ENCODE measurements at places on chromosomes 7 and 10.

DNA sequence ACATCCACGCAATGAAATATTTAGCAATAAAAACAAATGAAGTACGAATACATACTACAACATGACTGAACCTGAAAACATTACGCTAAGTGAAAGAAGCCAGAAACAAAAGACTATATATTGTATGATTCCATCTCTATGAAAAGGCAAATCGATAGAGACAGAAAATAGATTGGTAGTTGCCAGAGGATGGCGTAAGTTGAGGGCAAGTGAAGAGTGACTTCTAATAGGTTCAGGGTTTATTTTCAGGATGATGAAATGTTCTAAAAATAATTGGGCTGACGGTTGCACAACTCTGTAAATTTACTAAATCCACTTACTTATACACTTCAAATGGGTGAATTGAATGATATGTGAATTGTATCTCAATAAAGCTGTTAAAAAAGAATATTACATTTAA, 39.5 kb upstream of the TECTB start:
- no peak for DNase-seq

- no peak for DNase-seq
Observed at GRCh38 chr10:97040248-97040584, 145.5 kb downstream of the SLIT1 start.

DNA sequence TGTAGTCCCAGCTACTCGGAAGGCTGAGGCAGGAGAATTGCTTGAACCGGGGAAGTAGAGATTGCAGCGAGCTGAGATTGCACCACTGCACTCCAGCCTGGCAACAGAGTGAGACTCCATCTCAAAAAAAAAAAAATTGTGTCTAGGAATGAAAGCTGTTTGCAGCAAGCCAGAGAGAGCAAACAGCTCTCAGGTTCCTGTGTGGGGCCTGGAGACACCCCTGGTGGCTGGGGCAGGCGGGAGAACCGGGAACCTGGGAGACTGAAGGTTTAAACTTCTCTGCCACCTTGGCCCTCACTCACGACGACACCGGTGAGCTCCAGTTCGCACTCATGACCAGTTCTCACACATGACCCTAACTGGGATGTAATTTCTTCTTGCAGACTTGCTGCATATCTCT, 13.2 kb upstream of the UNCX start:
- no peak for DNase-seq

DNA sequence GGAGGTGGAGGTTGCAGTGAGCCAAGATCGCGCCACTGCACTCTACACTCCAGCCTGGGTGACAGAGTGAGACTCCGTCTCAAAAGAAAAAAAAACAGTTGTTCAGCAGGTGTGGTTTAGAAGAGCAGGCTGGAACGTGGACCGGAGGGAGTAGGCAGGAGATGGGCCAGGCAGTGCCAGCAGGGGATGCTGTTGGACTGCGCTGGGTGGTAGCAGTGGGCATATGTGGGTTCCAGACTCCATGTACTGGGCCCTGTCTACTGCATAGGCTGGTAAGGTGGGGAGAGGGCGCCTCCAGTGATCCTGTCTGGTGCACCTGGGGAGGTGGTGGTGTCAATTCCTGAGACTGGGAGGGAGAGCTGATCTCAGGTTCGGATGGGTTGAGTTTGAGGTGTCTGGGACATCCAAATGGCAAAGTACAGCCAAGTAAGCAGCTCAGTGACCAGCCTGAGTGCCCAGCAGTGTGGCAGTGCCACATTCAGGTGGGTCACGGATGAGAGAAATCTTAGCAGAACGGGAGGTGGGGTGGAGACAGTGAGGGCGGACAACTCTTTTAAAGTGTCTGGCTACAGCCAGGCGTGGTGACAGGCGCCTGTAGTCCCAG, 25.9 kb downstream of the SFXN4 start:
- DNase-seq = peak; percentile 41

GRCh38 chr7:11830582-11831155, 1.3 kb downstream of the THSD7A start:
- no peak for DNase-seq

DNA sequence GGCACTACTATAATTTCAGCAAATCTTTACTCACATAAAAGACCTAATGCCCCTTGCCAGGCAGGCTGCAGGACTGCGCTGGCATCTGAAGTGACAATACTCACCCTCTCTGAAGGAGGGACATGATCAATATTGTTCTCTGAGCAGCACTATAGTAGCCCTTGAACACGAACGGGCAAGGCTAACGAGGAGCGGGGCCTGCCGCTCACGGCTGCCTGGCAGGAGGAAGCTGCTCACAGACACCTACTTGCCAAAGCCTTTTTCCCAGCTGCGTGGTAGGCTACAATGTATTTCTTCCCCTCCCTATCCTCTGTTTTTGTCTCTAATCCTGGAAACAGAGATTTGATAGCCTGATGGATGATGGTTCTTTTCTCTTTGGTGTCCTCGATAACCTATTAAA, 19.9 kb downstream of the PUS7 start:
- DNase-seq = no peak

DNA sequence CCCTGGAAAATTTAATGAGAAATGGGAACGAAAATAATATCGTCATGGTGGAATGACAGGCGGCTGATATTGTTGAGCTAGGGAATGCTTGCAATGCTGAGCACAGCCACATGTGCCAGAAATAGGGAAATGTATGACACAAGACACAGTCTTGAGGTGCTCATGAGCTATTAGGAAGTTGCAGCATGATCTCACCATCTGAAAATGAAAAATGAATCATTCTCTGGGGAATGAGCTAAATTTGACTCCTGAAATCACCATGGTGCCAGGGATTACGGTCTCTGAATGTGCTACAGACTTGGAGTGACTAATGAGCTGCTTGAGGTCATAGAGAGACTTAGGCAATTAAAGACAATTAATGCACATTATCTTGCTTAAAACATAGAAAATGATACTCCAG, 845.0 kb downstream of the CNTNAP2 start:
- no peak for DNase-seq

- no peak for DNase-seq
Observed at GRCh38 chr7:7550663-7551062, 15.0 kb upstream of the COL28A1 start.

DNA sequence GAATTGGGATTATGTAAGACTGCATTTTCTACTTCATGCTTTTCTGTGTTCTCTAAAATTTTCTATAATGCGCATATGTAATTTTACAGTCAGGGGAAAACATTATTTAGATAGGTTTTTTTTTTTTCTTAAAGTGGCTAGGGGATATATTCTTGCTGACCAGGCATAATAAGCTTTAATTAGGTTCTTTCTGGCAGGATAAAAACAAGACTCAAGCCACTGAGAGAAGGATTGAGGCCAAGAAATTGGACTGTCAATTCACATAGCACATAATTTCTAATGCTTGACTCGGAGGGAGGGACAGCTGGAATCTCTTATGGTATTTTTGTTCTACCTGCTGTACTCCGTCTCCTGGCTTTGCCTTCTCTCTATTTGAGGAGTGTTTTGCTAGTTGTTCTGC, 119.8 kb upstream of the NPVF start:
- no peak for DNase-seq
